HT-29 (cell line): ENCODE measurements at places on chromosomes 11 and 22. TPM values are rescaled to one million over a fixed set of nuclear protein-coding genes. Genes with fewer than 3 reads are reported as not detected.

H19 gene
- 0.81 TPM in 1 of 2 replicates, not detected in the other for total RNA-seq

SCUBE2 gene
- not detected in 2 replicates for total RNA-seq

TMEM191C gene
- total RNA-seq, result 2.4 and 4.5 TPM in 2 replicates

TMEM191B gene
- 5.0 and 12.5 TPM in 2 replicates for total RNA-seq
